ENCODE measurements at places on chromosomes 7 and 10. TPM values are rescaled to one million over a fixed set of nuclear protein-coding genes. Genes with fewer than 3 reads are reported as not detected.

GRCh38 chr10:44186150-44186549 is 198.7 kb downstream of the CXCL12 start:
- H3K36me3 ChIP-seq = no peaks in the 10 kb centered on the region
- DNase-seq = no peak
- no peak overlapping the region for H3K27ac ChIP-seq
- no peaks in the 10 kb centered on the region for H3K4me1 ChIP-seq
- no peak overlapping the region for H3K4me3 ChIP-seq

DNA sequence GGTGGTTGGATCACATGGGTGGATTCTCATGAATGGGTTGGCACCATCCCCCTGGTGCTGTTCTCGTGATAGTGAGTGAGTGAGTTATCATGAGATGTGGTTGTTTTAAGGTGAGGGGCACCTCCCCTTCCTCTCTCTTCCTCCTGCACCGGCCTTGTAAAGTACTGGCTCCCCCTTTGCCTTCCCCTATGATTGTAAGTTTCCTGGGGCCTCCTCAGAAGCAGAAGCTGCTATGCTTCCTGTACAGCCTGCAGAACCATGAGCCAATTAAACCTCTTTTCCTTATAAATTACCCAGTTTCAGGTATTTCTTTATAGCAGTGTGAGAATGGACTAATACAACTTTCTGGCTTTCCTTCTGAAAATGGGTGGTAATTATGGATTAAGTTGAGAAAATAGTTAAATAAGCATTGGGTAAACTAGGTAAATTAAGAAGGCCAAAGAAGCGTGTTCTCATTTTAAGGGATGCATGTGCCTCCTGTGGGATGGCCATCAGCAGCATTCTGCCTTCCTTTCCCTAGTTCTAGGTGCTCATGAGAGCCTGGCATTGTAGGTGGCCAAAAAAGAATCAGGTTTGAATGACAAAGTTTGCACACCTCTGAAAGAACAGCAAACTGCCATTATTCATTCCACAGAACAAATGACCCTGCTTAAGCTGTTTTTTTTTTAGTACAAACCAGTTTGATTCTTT is 241.4 kb upstream of the CCDC6 start:
- no peaks in the 10 kb centered on the region for H3K4me1 ChIP-seq
- H3K4me3 ChIP-seq = no peak overlapping the region
- H3K27me3 ChIP-seq = no peaks in the 10 kb centered on the region

GRCh38 chr7:24740871-24741270 is 16.4 kb downstream of the GSDME start:
- DNase-seq = no peak
- H3K36me3 ChIP-seq = no peaks in the 10 kb centered on the region

The STK31 gene
- 1.6 TPM for total RNA-seq

The ANKRD16 gene
- total RNA-seq = 9.8 TPM

The ATP6V0A4 gene
- total RNA-seq = not detected

Data from naive thymus-derived CD4-positive, alpha-beta T cell (primary cell).